ENCODE measurements at places on chromosomes 3 and 15. TPM values are rescaled to one million over a fixed set of nuclear protein-coding genes. Genes with fewer than 3 reads are reported as not detected.

- DNase-seq = no peak
Measured at GRCh38 chr15:66865622-66866611, 163.9 kb downstream of the SMAD6 start.

DNA sequence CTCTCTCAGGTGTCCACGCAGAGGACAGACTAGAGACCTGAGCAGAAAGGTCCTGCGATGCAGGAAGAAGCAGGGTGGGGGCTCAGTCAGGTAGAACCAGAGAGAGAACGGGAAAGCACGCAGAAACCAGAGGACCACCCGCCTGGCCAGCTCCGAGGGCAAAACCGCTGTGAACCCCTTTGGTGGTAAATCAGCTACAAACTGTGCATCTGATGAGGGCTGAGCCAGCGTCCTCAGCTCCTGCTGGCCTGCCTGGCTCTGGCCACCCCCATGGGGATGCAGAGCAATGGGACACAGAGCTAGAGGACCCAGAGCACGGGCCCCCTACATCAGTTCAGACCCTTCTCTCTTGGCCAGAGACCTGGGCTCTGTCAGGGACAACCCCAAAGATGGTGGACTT lies 44.6 kb downstream of the WNT7A start:
- no peak for DNase-seq

DNA sequence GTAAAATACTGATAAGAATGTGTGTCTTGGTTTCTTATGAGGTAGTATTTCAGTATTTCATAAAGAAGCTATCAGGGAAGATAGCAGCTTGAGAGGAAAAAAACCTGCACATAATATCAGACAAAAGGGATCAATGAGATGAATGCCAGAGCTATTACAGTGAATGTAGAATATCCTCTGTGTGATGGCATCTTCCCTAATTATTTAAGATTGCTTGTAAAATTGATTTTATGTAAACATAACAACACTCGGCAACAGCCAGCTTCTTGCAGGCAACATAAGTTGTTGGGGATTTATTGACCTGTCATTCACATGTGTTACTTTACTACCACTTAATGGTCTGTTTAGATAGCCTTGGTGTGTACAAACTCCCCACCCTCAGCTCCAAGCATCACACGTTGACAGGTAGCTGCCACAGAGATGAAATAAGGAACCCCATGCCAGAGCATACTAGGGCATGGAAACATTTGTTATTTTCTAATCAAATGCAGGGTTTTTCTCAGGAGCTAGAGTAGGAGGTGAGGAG lies 49.2 kb upstream of the RARB start:
- DNase-seq = no peak

DNA sequence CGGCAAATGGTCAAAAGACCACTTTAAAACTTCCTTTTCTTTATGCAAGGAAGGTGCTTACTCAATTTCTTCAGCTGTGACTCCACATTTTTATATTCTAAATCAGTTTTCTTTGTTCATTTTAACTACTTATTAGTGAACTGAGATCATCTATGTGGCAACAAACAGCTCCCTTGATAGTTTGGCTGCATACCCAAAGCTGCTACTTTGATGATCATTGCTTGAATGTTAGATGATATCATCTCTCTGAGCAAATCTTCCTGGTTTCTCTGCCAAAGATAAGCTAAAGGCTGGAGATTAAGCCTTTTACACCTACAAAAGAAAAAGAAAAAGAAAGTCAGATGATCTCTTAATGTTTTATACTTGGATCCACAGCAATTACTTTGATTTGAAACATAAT lies 95.5 kb downstream of the DPH6 start:
- no peak for DNase-seq

Gene SCG5
- 28.3 TPM for polyA plus RNA-seq
